ENCODE measurements at places on chromosomes 11 and 22.

DNA sequence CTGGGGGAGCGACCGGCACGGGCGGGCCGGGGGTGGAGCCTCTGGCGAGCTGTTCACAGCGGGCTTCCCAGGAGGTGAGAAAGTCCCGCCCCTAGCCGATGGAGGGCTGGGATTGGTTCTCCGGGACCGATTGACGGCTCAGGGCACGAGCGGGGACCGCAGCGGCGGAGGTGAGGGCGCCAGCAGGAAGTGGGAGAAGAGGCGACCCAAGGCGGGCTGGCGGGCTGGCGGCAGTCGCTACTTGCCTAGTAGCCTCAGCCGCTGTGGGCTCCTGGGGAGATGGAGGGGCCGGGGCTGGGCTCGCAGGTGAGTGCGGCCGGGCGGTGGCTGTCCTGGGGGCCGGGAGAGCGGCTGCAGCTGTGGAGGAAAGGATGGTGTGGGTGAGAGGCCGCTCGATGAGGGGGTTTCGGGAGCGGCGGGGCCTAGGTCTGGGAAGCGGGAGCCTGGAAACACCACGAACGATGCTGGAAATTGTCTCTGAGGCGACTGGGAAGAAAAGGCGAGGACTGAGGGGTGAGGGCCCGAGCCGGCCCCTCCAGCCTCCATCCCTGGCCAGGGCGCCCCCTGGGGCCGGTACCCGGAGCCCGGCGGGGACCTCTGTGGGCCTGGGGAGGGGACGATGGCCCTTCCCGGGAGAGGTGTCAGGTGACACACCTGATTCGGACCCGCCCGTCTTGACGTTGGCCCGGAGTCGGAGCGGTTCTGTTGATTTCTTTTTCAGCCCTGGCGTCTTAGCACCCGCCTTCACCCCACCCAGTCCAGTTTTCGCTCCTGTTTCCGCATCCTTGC lies at the start of gene ZDHHC13:
Gene ZDHHC13 (plus strand): TSS at position 198 of the 789 bp plus-strand sequence. CDS start 82 bp downstream, at position 280.
- peak; percentile 91 for DNase-seq

- DNase-seq: no peak
Observed at GRCh38 chr11:17922416-17922788, 90.4 kb downstream of the SERGEF start.

GRCh38 chr22:44220727-44221680 lies 40.3 kb downstream of the PARVG start:
- DNase-seq: no peak

DNA sequence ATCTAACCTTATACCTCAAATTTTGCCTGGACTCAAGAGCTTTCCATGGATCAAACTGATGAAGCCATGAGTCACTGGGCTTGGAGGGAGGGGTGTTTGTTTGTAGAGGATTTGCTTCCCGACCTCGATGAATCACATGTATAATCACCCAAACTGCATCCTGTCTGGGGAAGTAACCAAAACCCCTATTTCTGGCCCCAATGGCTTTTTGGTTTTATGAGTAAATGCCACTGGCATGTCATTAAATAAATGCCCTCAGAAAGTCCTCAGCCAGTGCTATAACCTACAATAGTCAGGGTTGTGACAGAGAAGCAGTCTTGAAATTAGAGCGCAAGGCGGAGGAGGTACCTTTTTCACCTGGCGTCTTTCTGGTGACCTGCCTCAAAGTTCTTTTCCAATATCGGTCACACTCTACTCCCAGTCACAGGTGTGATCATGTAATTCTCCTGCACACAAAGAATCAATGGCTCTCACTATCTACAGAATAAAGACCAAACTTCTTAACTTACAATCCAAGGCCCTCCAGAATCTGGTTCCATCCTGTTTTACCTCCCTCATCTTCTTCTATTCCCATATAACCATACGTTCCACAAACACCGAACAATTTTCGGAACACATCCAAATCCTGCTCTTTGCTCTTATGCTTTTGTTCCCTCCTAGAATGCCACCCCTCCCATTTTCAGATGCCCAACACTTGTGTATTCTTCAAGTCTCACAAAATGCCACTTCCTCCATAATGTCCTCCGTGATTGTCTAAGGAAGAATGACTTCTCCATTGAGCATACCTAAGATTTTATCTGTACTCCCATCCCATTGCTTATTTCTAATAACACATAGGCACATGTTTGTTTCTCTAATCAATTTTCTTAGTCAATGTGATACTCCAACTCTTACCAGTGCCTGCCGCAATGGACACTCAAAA lies 81.3 kb upstream of the BLID start:
- DNase-seq: peak; percentile 87

- DNase-seq: no peak
Observed at GRCh38 chr11:30468881-30469280, 117.3 kb downstream of the MPPED2 start.

GRCh38 chr11:11580012-11580411 lies 41.8 kb downstream of the GALNT18 start:
- no peak for DNase-seq

- no peak for DNase-seq
Observed at GRCh38 chr22:44758344-44758973, 6.1 kb downstream of the ARHGAP8 start.

DNA sequence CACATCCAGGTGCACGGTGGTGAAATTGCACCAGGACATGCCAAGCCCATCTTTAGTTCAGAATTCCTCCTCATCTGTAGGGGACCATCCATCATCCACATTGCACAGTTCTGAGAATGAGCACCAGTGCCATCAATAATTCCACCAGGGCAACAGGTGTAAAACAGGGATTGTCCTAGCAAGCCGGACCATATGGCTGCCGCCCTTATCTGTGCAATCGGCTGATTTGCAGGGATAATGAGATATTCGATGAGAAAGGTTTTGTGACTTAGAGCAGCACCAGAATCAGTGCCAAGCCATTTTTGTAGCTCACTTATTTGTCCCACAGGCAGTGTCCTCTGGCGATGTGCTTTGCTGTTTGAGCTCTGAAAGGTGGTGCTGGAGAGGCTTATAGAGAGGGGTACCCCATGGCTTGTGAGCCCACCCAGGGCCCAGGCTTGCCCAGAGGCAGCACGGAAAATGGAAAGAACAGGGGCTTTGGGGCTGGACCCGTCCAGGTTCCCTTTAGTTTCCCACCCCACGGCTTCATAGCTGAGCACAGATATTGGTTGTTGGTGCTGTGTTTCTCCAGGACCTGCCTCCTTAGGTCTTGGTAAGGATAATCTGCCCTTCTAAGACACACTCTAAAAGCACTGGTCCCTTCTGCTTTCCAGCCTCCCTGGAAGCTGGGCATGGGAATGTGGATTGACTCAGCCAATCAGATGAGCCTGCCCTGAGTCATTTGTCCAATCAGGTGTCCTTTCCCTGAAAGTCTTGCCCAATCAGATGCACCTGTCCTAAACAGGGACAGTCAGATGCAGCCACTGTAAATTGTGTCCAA lies 84.0 kb upstream of the SHANK2 start:
- DNase-seq: no peak

DNA sequence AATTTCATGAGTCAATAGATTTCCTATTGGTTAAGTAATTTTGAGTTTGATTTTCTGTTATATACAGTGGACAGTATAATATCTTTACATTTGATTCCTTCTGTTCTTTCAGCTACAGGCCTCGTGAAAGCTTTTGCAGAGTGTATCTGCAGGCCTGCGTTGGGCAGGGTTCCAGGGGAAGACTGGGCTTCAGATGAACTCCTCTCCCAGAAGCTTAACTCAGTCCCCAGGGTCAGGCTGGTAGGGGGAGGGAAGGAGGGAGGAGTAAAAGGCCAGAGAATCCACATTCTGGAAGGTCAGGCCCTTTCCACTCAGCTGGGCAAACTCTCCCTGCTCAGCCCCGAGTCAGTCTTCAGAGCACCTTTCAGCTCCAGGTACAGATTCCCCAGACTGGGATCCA lies 100.4 kb upstream of the NECTIN1 start:
- DNase-seq: no peak

DNA sequence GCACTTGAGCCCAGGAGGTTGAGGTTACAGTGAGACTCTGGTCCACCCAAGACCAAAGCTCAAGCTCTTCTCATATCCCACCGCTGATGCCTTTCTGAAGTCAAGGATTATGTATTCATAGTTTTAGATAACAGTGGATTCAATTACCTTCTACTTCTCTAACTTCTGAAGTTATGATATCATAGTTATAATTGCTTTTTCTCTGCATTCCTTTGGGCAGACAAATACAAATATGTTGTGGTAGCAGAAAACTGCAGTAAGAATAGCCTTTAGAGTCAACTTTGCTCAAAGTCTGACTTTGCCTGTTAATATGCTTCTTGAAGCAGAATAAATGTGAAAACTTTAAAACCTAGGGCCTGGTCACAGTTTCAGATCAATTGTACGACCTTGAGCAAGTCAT lies 94.4 kb downstream of the LUZP2 start:
- DNase-seq: no peak

GRCh38 chr11:33329705-33330329 lies 72.6 kb downstream of the HIPK3 start:
- peak; percentile 44 for DNase-seq

GRCh38 chr22:26482161-26482560 lies 1.4 kb downstream of the HPS4 start:
- no peak for DNase-seq
